ENCODE measurements at places on chromosomes 3 and 15.

- H3K27ac ChIP-seq: no peak overlapping the region
- no peak overlapping the region for H3K4me3 ChIP-seq
- H3K4me1 ChIP-seq: peaks cover 7% of the 10 kb centered on the region
- DNase-seq: no peak
Measured at GRCh38 chr15:70407336-70407670, 309.6 kb upstream of the TLE3 start.

GRCh38 chr15:40593165-40593564, 884 bp upstream of the KNL1 start:
- peaks cover 9% of the 10 kb centered on the region for H3K36me3 ChIP-seq
- DNase-seq: no peak
- H3K27ac ChIP-seq: no peak overlapping the region
- peaks cover 29% of the 10 kb centered on the region for H3K4me1 ChIP-seq

DNA sequence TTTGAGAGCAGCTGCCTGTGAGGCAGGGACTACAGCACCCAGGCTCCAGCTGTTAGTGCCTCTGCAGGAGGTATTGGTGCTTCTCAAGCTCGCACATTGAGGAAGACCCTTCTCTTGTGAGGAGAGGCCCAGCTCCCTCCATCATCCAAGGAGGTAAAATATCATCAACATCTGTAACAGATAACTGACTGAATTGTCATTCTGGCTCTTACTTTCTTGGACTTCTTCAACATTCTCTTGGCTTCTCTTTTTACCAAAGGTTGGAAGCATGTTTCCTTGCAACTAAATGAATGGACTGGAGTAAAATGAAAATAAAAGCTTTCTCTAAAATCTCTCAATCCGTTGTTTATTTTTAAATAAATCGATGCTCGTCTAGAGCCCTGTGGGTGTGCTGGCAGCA, 53.1 kb upstream of the PXYLP1 start:
- no peaks in the 10 kb centered on the region for H3K4me1 ChIP-seq
- H3K4me3 ChIP-seq: no peak overlapping the region
- no peak overlapping the region for H3K27ac ChIP-seq
- peaks cover 13% of the 10 kb centered on the region for H3K27me3 ChIP-seq
- H3K36me3 ChIP-seq: no peaks in the 10 kb centered on the region

- H3K4me3 ChIP-seq: no peak overlapping the region
- H3K4me1 ChIP-seq: no peaks in the 10 kb centered on the region
- DNase-seq: no peak
- no peaks in the 10 kb centered on the region for H3K27me3 ChIP-seq
- no peaks in the 10 kb centered on the region for H3K36me3 ChIP-seq
Measured at GRCh38 chr3:175200391-175201095, 341.4 kb downstream of the NAALADL2 start.

DNA sequence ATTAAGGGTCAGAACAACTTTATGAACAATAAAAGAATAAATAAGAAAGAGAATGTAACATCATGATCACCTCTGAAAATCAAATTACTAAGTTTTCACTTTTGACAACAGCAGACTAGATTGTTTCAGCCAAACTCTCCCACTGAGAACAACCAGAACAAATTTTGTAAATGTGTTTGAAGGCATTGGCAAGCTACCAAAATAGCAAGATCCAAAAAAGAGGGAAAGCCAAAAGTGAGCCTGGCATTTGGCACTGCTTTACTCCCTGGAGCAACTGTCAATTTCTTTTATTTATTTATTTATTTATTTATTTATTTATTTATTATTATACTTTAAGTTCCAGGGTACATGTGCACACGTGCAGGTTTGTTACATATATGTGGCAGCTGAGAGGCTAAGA, 67.2 kb downstream of the CFAP44 start:
- H3K36me3 ChIP-seq: peaks cover 5% of the 10 kb centered on the region
- H3K27ac ChIP-seq: no peak overlapping the region
- H3K4me3 ChIP-seq: no peak overlapping the region

DNA sequence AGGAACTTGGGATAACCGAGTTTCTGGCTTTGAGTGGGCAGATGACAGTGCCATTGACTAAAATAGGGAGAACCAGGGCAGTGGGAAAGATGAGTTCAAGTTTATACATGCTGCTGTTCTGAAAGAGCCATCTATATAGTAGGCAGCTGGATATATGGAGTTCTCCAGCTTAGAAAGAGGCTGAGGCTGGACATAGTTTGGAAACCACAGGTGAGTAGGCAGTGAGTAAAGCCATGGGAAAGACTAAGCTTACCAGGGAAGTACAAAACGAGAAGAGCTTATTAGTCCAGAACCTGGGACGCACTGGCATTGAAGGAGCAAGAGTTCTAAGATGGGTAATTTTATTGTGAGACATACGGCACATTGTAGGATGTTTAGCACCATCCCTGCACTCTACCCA, 54.2 kb downstream of the MSL2 start:
- H3K27me3 ChIP-seq: no peaks in the 10 kb centered on the region
- H3K4me1 ChIP-seq: peaks cover 7% of the 10 kb centered on the region
- peaks cover 10% of the 10 kb centered on the region for H3K36me3 ChIP-seq
- H3K4me3 ChIP-seq: no peak overlapping the region

Measured in activated naive CD8-positive, alpha-beta T cell treated with anti-CD3 and anti-CD28 coated beads, Interleukin-2, amount 10 ng/mL, durations not matched to agents 7 days and 5 days (primary cell).